ENCODE measurements at places on chromosomes 3 and 15.

DNA sequence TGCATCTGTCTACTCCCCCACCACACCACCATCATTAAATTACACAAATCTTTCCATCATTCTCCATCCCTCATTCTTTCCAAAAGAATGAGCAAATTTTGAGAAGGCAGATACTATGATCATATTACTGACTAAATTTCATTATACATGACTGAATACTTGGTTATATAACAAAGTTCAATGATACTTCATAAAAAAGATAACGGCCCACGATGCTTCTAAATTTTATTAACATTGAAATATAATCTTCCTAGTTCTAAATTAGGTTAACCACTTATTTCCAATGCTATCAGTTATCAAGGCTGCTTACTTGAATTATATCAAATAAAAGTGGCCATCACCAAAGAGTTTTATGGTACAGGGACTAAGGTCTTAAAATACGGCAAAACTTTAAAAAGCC is 13.5 kb downstream of the HERC1 start:
- no peak for DNase-seq

DNA sequence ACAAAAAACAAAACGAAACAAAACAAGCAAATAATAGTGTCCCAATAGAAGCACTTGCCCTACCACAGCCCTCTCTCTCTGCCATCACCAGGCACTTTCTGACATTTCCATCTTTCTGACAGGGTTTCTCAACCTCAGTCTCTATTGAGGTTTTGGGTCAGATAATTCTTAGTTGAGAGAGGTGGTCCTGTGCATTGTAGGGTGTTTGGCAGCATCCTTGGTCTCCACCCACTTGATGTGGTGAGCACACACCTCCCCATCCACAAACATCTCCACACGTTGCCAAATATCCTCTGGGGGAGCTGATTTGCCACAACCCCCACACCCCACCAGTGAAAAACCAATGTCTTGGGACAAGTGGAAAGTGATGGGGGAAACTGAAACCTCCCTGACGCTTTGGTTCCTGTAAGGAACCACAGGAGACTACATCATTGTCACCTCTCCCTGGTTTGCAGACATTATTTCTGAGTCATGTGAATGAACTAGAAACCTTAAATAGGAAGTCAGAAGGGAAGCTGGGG is 733.7 kb upstream of the CFAP20DC start:
- no peak for DNase-seq

DNA sequence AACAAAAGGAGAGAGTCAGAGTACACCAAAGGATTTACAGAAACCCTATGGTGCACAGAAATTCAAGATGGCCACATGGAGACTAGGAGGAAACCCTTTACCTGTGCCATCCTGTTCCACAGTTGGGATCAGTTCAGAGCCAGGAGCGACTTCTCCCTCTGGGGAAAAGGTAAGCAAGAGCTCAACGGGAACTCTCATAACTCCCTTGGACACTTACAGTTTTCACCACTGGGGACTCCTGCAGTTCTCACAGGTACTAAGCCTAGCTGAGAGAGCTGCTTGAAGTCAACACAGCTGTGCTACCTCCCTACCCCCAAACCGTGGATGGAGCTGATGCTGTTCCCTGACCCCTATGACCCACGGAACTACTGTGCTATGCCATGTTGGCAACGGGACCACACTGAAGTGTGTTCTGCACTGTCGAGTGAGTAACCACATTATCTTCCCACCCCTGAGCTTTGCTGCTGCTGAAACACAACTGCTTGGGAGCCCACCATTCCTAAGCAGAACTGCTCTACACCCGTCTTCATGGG is 606.8 kb downstream of the GBE1 start:
- DNase-seq: no peak

DNA sequence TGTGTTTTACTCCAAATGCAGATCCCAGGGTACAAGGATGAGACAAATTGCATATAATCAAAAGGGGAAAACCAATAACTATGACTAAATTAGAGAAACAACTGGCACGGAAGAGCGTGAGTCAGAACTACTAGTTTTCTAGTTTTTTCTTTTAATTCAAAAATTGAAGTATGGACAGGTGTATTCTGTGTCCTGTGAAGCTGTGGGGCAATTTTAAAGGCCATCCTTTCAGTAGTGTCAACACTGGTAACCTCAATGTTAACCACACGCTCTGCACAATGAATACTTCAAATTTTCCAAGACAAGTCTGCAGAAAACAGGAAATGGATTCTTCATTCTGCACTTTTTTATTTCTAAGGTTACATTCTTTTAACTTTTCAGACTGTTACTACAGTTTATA is 32.5 kb upstream of the GOLGA8A start:
- no peak for DNase-seq

GRCh38 chr3:38758557-38758956 is 57.5 kb downstream of the SCN10A start:
- DNase-seq: no peak
